ENCODE measurements at places on chromosomes 4 and X. TPM values are rescaled to one million over a fixed set of nuclear protein-coding genes. Genes with fewer than 3 reads are reported as not detected.

The TGIF2LX gene
- not detected for total RNA-seq

The MID1 gene
- 19.3 TPM for total RNA-seq

The ALB gene
- total RNA-seq: 0.47 TPM

The SYTL4 gene
- total RNA-seq: 21.1 TPM

DNA sequence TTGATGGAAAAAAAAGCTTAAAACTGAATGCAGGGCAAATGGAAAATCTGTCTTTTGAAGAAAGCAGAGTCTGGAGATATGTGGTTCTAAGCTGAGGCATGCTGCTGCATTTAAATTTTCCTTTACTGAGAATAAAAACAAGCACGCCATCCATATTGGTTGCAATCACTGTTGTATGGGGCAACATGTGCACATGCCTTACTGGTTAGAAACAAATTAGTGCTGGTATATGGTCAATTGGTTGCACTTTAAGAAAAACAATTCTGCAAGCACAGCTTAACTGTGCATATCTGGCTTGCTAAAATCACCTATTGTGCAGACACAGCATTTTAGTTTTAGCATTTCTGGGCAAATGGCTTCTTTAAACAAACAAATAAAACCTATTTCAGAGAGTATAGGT lies 239.1 kb downstream of the NDST4 start:
- no peak for ATAC-seq

GRCh38 chr4:41746440-41747229 lies 1.9 kb downstream of the PHOX2B start:
- no peak for ATAC-seq

GRCh38 chr4:107799669-107800450 lies 24.9 kb upstream of the SGMS2 start:
- peak; percentile 43 for ATAC-seq

DNA sequence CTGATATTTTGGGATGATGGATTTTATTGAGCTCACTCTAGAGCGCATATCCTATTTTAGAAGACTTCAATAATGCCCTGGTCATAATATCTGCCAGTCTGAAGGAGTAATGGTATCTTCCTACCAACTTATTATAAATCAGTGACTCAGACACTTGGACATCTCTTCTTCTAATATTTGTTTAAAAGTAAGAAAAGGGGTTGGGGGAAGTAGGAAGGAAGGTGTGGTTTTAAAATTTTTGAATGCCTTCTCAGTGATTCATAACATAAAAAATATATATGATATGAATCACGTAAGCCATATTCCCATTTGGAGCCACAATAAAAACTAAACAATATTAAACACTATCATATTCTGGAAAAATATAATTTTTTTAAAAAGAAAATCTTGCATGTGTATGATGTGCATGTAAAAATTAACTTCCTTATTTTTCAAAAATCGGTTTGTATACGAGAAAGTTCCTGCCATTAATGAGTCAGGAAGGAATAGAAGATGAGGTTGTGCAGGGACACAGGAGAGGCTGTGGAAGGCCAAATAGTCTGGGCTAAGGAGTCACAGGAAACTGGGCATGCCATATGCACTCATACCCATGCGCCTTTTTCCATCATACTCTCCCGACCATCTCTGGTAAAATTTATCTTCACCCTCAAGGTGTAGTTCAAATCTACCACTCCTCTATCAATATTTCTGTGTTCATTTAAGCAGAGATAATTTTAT lies 286.5 kb downstream of the EPHA5 start:
- ATAC-seq: no peak

DNA sequence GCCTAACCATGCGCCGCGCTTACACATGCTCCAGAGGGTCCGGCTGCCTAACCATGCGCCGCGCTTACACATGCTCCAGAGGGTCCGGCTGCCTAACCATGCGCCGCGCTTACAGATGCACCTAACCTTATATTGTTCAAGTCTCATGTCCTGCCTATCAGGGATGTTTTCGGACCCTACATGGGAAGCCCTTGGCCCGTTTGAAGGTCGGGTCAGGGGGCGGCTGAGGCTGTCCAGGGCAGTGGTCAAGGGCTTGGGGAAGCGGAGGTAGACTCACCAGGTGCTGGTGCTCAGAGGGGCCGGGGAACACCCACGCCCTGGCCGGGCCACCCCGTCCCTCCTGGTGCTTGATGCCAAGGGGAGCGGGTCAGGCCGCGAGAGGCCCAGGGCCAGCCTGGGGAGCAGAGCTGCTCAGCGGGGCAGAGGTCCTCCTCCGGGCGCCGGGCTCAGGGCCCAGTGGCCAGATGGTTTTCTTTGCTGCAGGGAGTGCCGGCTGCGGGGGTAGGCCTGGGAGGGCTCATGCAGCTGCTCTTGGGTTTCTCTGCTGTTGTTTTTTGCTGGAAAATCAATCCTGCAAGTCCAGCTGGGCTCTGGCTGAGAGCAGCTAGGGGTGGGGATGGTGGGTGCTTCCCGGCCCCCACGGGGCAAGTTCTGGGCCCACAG lies 35.4 kb upstream of the SPON2 start:
- peak; percentile 42 for ATAC-seq

Data from gastroesophageal sphincter (tissue), 4 donors.